ENCODE measurements at places on chromosomes 2 and 18.

DNA sequence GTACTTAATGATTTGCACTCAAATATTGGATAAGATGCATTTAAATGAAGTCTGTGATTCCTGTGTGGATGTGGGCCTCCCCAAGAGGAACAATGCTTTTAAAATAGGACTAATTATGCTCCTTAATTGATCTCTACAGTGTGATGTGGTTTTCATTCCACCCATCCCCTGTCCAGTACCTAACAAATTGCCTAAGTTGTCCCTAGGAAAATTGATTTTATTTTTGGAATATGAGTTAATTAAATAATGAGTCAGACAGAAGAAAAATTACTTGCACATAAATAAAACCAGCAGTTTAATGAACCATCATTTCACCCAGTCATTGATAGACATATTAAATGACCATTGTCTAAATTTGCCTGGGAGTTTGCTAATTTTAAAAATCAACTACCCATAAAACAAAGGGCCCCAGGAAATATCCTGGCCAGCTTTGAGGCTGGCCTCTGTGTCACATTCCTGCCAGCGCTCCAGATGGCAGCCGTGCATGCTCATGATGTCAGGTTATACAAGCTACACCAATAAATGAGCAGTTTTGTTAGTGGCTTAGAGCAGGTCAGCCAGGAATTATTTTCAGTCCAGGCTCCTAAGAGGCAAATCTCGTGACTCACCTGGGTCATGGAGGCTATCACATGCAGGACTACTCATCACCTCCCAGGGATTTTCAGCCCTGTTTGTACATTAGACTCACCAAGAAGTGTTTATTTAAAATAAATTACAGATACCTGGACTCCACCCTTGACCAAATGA is 31.9 kb downstream of the ABHD3 start:
- DNase-seq, result peak; percentile 32

- DNase-seq, result no peak
Observed at GRCh38 chr2:10260130-10260529, 42.6 kb upstream of the HPCAL1 start.

DNA sequence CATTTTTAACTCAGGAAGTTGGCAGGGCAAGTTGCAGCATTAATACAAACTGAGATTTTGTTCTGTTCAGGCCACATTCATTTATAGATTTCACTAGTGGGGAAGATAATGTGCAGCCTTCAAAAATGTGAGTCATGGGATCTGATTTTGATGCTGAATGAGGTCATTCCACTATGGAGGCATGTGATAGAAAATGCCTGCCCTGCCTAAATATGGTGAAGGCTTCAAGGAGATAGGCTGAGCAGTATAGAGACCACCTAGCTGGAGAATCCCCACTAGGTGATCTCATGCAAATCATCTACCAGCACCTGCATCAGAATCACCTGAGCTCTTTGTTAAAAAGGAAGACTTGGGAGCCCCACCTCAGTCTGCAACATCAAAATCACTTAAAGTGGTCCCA is 43.7 kb downstream of the PAX3 start:
- DNase-seq, result no peak

DNA sequence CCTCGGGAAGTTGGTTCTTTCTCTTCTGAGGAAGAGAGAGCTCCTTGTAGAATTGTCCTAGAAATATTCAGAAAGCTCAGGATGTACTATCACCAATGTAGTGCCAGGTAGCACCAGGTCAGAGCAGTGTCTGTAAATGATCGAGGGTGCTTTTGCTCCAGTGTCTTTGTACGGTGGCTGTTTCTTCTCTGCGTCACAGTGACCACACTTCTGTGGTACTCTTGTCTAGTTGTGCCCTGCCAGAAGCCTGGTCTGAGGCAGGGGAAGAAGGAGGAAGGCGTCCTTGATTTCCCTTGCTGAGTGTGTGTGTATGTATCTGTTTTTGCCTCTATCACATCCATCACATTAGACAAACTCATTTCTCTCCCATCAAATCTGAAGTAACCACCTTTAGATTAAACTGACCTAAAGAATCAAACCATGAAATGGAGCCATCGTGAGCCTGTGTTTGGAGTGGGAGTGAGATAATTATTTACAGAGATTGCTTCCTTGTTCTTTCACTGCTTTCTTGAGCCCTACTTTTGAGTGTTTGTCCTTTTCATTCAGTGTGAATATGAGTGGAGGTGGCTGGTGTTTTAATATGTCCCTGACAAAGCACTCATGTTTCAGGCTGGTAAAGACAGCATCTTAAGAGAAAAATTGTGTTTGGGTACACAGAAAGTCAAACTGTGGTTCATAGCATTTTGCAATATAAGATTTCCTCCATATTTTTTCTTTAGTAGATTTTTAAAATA is 97.2 kb downstream of the ACOXL start:
- no peak for DNase-seq

- DNase-seq, result no peak
Observed at GRCh38 chr2:167264380-167264779, 376.1 kb downstream of the XIRP2 start.

DNA sequence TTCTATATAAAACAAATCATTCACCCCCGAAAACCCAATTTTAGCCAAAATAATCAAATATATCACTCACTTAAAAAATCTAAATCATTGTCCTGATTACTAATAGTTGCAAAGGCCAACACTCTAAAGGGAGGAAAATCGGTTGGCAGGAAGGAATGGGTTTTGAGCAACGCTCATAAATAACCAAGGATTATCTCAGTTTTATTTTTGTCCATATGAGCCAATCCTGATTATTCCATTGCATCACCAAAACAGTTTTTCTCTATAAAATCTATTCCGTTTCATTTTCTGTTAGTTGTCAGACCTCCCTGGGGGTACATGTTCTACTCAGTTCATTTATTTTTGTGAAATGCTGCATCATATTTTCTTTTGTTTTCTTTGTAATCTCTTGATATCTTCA is 174.1 kb downstream of the LRATD1 start:
- DNase-seq, result no peak

DNA sequence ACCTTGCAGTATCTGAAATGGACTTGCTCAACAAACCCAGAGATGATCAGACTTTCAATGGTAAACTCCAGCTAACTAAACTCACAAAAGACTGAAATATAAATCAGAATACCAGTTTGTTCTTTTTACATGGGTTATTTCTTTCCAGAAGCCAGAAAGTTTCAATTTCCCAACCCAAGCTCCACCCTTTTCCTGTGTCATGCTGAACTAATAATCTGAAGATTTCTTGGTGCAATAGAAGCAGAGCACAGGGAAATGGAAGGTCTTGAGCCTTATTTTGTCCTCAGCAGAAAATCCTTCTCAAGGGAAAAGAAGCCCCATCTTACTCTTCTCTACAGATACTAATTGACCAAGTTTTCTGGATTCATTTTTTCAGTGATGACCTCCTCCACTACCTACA is 93.3 kb upstream of the PAPOLG start:
- DNase-seq, result no peak

DNA sequence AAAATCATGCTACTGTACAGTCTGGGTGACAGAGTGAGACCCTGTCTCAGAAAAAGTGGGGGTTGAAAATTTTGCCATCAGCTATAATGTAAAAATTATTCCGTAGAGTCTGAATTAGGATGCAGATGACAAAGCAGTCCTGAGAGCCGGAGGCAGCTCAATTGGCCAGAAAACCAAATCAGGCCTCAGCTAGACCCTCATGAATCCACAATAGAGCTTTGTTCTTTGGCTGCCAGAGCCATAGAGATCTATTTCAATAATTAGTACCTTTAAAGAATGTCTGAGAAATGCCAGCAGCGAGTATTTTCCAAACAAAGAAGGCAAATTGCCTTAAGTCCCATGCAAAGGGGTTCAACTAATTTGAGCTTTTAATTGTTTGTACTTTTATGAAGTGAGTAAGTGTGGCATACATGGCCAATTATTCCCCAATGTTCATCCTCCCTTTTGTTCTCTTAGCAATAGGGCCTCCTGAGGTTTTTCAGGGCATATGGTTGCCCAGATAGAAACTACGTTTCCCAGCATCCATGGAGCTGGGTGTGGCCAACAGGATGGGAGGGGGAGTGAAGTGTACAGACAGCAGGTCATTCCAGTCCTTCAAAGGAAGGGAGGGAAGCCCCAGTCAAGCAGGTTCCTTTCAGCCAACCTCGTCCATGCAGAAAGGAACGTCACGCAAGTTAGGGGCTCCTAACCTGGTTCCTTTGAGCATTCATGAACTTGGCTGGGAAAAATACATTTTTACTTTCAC is 211.3 kb upstream of the APCDD1 start:
- DNase-seq, result no peak

- DNase-seq, result no peak
Observed at GRCh38 chr2:209368406-209368805, 55.4 kb upstream of the MAP2 start.

- no peak for DNase-seq
Observed at GRCh38 chr2:217297096-217297495, 437.2 kb upstream of the TNP1 start.

- peak; percentile 54 for DNase-seq
Observed at GRCh38 chr18:34911661-34912384, 129.4 kb upstream of the MAPRE2 start.

- no peak for DNase-seq
Observed at GRCh38 chr2:64336171-64336570, 117.8 kb upstream of the LGALSL start.

DNA sequence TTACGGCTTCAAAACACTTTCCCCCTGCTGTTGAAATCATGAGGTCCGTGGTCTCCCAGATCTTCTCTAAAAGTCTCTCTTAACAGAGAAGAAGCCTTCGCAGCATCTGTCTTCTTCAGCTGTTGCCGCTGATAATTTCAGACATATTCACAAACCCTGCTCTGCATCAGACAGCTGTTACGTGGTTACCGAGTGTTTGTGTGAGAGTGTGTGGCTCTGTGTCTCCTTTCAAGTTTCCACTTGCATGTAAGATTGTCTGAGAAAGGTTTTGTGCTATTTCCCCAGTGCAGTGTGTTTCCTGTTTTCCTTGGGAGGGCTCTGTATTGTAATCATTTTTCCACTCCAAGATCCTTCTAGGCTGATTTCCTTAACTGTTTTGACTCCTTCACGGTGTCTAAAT is 32.8 kb downstream of the MAIP1 start:
- no peak for DNase-seq

- DNase-seq, result no peak
Observed at GRCh38 chr2:73259704-73260337, 24.5 kb downstream of the FBXO41 start.

DNA sequence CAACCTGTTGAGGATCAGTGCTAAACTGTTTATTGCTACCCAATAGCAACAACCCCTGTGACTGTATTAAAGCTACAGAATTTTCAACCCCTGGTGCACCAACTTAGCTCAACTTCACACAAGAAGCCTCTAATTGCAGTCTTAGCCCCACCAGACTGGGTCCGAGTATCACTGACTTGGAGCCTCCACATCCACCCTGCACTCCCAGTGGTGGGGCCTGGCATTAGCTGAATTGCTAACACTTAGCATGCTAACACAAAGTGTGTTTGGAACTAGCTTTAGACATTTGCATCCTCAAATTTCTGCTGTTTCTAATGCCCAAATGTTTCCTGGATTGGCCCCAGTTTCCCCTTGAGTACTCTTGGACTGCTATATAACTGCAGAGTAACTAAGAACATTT is 298.6 kb downstream of the AGPS start:
- DNase-seq, result no peak

DNA sequence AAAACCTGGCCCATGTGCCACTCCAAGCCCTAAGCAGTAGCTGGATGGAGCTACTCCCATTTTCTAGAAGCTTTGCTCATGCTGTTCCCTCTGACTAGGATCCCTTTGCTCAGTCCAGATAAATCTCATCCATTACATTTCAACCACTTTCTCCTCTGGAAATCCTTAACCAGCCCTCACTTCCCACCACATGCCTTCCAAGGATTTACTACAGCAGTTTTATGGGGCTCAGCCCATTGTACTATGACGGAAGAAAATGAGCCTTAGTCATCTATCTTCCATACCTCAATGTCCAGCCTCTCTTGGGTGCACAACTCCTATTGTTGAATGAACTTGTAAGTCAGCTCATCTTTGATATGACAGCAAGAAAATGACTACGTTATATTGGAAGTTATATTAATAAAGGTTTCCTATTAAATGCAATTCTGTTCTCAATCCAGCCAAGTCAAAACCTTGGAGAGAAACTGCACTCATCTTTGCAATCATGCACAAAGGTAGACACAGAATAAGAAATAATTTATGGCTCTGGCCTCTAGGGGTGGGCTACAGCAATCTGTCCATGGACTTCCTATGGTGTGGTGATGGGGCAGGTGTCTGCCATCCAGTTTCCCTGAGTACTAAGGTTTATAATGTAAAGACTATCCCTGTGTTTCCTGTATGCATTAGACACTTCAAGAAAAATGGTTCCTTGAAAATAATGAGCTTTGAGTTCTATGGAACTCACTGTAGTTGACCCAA is 3.4 kb downstream of the B4GALT6 start:
- DNase-seq, result no peak

GRCh38 chr2:117603567-117603966 is 210.9 kb upstream of the DDX18 start:
- DNase-seq, result no peak

GRCh38 chr2:20153131-20153851 is 71.6 kb downstream of the SDC1 start:
- DNase-seq, result no peak

DNA sequence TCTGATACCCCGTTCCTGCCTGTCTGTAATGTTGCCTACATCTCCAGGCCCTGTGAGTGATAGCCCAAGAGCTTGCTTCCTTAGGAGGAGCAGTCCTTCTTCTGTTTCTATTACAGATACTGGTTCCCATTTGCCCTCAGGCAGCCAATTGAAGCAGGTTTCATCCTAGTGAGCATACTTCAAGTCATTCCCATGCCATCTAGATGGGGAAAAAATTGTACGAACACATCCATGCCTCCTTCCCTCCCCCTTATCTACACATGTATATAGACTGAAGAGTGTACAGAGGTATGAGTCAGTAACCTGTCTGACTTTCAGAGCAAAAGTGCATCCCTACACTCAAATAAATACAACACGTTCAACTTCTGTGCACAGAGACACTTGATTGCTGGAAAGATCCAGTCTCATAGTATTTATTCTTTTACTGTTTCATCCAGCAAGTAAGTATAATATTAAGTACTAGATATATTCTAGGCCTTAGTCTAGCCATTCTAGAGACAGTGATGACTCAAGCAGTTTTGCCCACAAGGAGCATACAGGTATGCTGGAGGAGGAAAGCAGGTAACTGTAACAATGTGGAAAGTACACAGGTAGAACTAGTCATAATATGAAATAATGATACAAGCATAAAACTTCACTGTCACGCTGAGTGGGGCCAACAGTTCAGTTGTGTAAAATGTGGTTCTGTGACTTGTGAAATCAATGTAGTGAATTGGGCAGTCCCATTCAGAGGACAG is 153.4 kb downstream of the MGAT5 start:
- DNase-seq, result no peak

DNA sequence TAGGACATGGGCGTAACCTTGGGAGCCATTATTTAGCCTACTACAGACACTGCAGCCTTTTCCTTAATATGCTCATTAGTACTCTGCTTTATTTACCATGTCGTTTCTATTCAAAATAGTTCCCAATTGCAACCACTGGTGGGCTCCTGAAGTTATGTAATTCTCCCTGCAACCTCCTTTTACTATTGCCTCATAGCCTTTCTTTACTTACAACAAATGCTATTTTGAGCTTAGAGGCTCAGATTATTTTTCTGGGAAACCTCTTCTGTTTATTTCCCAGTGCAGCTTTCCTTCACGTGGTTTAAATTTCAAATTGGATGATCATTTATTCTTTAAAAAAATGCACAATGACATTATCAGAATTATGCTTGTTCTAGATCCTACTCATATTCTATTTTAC is 492.3 kb upstream of the TMEFF2 start:
- no peak for DNase-seq

GRCh38 chr18:75252136-75252535 is 41.5 kb downstream of the TSHZ1 start:
- no peak for DNase-seq

All from AG08396 (cell line).